ENCODE measurements at places on chromosomes 16 and 17. TPM values are rescaled to one million over a fixed set of nuclear protein-coding genes. Genes with fewer than 3 reads are reported as not detected.

Gene SGCA
- total RNA-seq, result 0.30 TPM

Gene OR3A3
- total RNA-seq, result not detected

Gene NLGN2
- total RNA-seq, result 3.2 TPM

Gene TMC5
- total RNA-seq, result 0.98 TPM

Gene CES3
- total RNA-seq, result 6.3 TPM

GRCh38 chr17:2214047-2214928 is 89.3 kb downstream of the SMG6 start:
- peak overlapping the region; percentile 6 for H3K4me3 ChIP-seq
- peaks cover 30% of the 10 kb centered on the region for H3K36me3 ChIP-seq
- no peak for DNase-seq
- no peaks in the 10 kb centered on the region for H3K27me3 ChIP-seq

- peaks cover 11% of the 10 kb centered on the region for H3K4me1 ChIP-seq
- DNase-seq, result no peak
- peaks cover 37% of the 10 kb centered on the region for H3K27me3 ChIP-seq
- H3K36me3 ChIP-seq, result no peaks in the 10 kb centered on the region
- H3K27ac ChIP-seq, result no peak overlapping the region
Measured at GRCh38 chr16:55508271-55508921, 476 bp upstream of the LPCAT2 start.

GRCh38 chr17:76421044-76421407 is 31.9 kb downstream of the UBE2O start:
- H3K27ac ChIP-seq, result no peak overlapping the region
- H3K36me3 ChIP-seq, result no peaks in the 10 kb centered on the region
- H3K27me3 ChIP-seq, result no peaks in the 10 kb centered on the region
- peaks cover 4% of the 10 kb centered on the region for H3K4me1 ChIP-seq

DNA sequence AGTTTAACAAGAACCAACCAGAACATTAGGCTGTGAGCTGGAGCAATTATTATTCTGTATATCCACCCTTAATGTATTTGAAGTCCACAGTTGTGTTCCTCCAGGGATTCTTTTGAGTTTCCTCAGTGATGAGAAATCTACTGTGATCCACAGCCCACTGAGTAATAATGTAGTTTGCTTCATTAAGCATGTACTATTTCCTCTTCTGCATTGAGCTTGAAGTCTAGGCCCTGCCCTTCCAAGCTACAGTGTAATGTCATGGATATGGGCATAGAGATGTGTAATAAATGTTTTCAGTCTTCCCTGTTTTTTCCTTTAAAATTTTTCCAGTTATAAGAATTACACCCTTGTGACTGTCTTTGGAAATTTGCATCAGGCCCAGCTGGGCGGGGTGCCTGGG is 36.4 kb upstream of the SLC12A3 start:
- peaks cover 7% of the 10 kb centered on the region for H3K4me1 ChIP-seq
- H3K27me3 ChIP-seq, result no peaks in the 10 kb centered on the region
- no peak overlapping the region for H3K27ac ChIP-seq
- no peak overlapping the region for H3K4me3 ChIP-seq

- DNase-seq, result no peak
- peaks cover 42% of the 10 kb centered on the region for H3K36me3 ChIP-seq
Measured at GRCh38 chr17:29458066-29458465, 67.9 kb downstream of the TAOK1 start.

GRCh38 chr16:66294507-66294906 is 72.0 kb upstream of the CDH5 start:
- H3K27ac ChIP-seq, result no peak overlapping the region
- H3K27me3 ChIP-seq, result peaks cover 9% of the 10 kb centered on the region
- peak; percentile 4 for DNase-seq
- no peaks in the 10 kb centered on the region for H3K36me3 ChIP-seq
- H3K4me3 ChIP-seq, result no peak overlapping the region
- peaks cover 6% of the 10 kb centered on the region for H3K4me1 ChIP-seq

GRCh38 chr16:2983706-2984136 is 3.5 kb upstream of the PKMYT1 start:
- DNase-seq, result peak; percentile 81
- peaks cover 4% of the 10 kb centered on the region for H3K36me3 ChIP-seq
- peaks cover 27% of the 10 kb centered on the region for H3K4me1 ChIP-seq
- H3K4me3 ChIP-seq, result no peak overlapping the region
- peaks cover 6% of the 10 kb centered on the region for H3K27me3 ChIP-seq

GRCh38 chr16:82651921-82652601 is 25.3 kb downstream of the CDH13 start:
- H3K27me3 ChIP-seq, result no peaks in the 10 kb centered on the region
- H3K4me1 ChIP-seq, result peaks cover 78% of the 10 kb centered on the region
- peak; percentile 29 for DNase-seq
- H3K27ac ChIP-seq, result peak overlapping the region; percentile 97
- H3K4me3 ChIP-seq, result peak overlapping the region; percentile 59

DNA sequence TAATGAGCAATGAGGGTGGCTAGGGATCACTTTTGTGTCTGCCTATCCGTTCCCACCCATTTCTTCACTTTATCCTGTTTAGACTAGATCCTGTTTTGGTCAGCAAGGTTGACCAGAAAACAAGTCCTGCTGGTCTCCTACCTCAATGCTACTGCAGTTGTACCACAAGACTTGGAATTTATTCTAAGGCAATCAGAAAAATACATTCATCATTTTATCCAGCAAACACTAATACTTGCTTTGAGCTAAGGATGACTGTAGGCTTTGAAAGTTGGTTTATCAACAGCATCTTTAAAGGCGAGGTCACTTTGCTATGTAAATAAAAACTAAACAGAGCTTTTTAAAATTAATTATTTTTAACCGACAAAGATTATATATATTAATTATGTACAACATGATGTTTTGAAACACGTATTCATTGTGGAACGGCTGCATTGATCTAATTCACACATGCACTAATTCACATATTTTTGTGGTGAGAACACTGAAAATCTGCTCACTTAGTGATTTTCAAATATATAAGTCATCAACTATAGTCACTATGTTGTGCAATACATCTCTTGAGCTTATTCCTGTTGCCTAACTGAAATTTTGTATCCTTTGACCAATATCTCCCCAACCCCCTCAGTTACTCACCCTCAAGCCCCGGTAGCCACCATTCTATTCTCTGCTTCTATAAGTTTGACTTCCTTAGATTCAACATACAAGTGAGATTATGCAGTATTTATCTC is 125.9 kb upstream of the HS3ST3A1 start:
- no peak for DNase-seq
- no peak overlapping the region for H3K27ac ChIP-seq
- peaks cover 2% of the 10 kb centered on the region for H3K27me3 ChIP-seq
- H3K36me3 ChIP-seq, result no peaks in the 10 kb centered on the region
- no peaks in the 10 kb centered on the region for H3K4me1 ChIP-seq

DNA sequence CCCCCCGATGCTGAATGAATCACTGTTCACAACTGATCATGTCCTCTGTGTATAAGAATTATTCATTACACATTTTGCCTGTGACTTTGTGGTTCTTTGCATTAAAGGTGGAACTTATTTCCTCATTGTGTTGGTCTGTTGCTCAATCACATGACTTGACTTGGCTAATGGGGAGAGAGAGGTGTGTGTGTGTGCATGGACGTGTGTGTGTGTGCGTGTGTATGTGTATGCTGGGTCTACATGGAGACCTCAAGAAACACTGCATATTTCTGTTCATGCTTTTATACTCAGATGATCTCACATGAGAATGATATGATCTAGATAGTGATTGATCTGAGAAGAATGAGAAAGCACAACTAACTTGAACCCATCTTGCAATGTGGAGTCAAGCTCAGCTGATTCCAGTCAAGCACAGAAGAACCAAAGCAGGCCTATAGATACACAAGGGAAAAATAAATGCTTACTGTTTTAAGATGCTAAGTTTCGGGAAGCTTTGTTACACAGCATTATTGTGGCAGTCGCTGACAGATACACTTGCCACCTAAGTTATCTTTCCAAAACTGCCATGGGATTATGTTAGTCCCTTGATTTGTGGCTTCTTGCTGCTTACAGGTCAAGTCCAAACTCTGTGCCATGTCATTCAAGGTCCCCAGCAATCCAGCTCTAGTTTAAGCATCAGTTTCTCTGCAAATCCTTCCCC is 167.9 kb upstream of the ZFHX3 start:
- no peaks in the 10 kb centered on the region for H3K27me3 ChIP-seq
- DNase-seq, result no peak
- no peaks in the 10 kb centered on the region for H3K36me3 ChIP-seq
- no peaks in the 10 kb centered on the region for H3K4me1 ChIP-seq
- H3K4me3 ChIP-seq, result no peak overlapping the region
- H3K27ac ChIP-seq, result no peak overlapping the region

Data from activated CD4-positive, alpha-beta memory T cell treated with anti-CD3 and anti-CD28 coated beads, Interleukin-2, amount 10 ng/mL, durations not matched to agents 7 days and 5 days (primary cell).